ENCODE measurements at places on chromosomes 3 and 15.

DNA sequence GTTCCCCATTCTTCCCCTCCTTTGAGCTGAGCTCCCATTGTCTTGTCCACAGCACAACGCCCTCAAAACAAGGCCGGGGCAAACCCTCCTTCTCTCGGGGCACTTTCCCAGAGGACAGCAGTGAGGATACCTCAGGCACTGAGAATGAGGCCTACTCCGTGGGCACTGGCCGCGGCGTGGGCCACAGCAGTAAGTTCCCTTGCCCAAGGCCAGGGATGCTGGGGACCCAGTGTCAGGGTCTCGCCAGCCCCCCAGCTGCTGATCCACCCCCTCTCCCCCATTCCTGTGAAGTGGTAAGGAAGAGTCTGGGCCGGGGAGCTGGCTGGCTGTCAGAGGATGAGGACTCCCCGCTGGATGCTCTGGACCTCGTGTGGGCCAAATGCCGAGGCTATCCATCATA is 4.2 kb upstream of the OGG1 start:
- no peak overlapping the region for H3K27ac ChIP-seq
- no peaks in the 10 kb centered on the region for H3K36me3 ChIP-seq
- DNase-seq, result no peak
- H3K4me3 ChIP-seq, result no peak overlapping the region

- DNase-seq, result no peak
- H3K36me3 ChIP-seq, result no peaks in the 10 kb centered on the region
- no peaks in the 10 kb centered on the region for H3K27me3 ChIP-seq
- no peak overlapping the region for H3K27ac ChIP-seq
- H3K4me1 ChIP-seq, result no peaks in the 10 kb centered on the region
- no peak overlapping the region for H3K4me3 ChIP-seq
Observed at GRCh38 chr15:69289342-69290146, 9.2 kb upstream of the PAQR5 start.

- H3K36me3 ChIP-seq, result no peaks in the 10 kb centered on the region
- H3K27ac ChIP-seq, result no peak overlapping the region
- no peaks in the 10 kb centered on the region for H3K27me3 ChIP-seq
- DNase-seq, result no peak
- no peak overlapping the region for H3K4me3 ChIP-seq
Observed at GRCh38 chr3:128328546-128329458, 137.9 kb downstream of the DNAJB8 start.

GRCh38 chr3:156964577-156964976 is 138.4 kb downstream of the LEKR1 start:
- no peaks in the 10 kb centered on the region for H3K4me1 ChIP-seq
- H3K4me3 ChIP-seq, result no peak overlapping the region
- no peaks in the 10 kb centered on the region for H3K27me3 ChIP-seq
- no peaks in the 10 kb centered on the region for H3K36me3 ChIP-seq

GRCh38 chr3:194346621-194347020 is 4.5 kb downstream of the CPN2 start:
- DNase-seq, result no peak
- H3K4me3 ChIP-seq, result no peak overlapping the region
- H3K27me3 ChIP-seq, result no peaks in the 10 kb centered on the region
- H3K27ac ChIP-seq, result no peak overlapping the region
- H3K4me1 ChIP-seq, result no peaks in the 10 kb centered on the region

- H3K27ac ChIP-seq, result no peak overlapping the region
- no peak for DNase-seq
- no peaks in the 10 kb centered on the region for H3K36me3 ChIP-seq
Observed at GRCh38 chr3:29614954-29615353, 334.1 kb downstream of the RBMS3 start.

DNA sequence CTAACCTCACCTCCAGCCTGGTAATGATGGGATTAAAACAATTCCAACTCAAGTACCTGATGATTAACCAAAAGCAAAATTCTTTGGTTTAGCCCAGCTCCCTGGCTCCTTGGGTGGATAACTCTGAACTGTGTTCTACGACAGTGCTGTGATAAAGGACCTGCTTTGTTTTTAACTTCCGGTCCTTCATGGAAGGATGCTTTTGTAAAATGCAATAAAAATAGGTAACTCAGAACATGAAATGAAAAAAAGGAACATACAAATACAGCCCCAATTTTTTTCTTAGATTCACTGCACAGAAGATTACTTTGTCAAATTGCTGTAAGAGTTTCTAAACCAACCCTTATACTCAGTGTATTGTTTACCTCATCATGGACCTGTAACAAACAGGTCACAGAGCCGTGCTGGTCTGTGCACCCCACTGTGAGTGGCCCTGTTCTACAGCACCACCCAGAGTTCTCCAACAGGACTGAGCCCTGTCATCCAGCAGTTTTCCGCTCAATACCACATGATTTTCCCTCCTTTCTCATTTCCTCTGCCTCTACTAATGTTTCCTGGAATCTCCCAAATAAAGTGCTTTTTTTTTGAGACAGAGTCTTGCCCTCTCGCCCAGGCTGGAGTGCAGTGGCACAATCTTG is 4.9 kb upstream of the PCYT1A start:
- H3K4me3 ChIP-seq, result no peak overlapping the region
- no peak for DNase-seq
- H3K36me3 ChIP-seq, result no peaks in the 10 kb centered on the region
- no peaks in the 10 kb centered on the region for H3K27me3 ChIP-seq
- H3K27ac ChIP-seq, result no peak overlapping the region

DNA sequence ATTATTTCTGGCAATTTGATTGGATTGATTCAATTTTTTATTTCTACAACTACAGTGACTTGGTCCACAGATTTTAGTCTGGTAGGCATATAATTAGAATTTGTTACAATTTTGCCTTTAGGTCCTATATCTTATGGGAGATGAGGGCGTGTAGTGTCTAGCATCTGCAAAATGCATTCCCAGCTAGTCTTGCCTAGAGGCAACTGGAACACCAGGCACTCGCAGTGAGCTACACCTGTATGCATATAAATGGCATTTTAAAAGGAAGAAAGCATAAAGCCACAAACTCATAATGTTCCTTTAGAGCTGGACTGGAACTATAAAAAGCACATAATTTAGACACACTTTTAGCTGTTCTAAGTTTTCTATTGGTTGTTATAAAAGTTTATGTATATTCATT is 17.9 kb upstream of the SPPL2A start:
- no peak overlapping the region for H3K4me3 ChIP-seq
- no peaks in the 10 kb centered on the region for H3K27me3 ChIP-seq
- no peak for DNase-seq
- H3K36me3 ChIP-seq, result no peaks in the 10 kb centered on the region
- no peaks in the 10 kb centered on the region for H3K4me1 ChIP-seq

- no peaks in the 10 kb centered on the region for H3K36me3 ChIP-seq
- H3K27ac ChIP-seq, result no peak overlapping the region
- no peak overlapping the region for H3K4me3 ChIP-seq
- no peaks in the 10 kb centered on the region for H3K4me1 ChIP-seq
- H3K27me3 ChIP-seq, result no peaks in the 10 kb centered on the region
- DNase-seq, result no peak
Observed at GRCh38 chr3:73475175-73475574, 149.6 kb downstream of the PDZRN3 start.

DNA sequence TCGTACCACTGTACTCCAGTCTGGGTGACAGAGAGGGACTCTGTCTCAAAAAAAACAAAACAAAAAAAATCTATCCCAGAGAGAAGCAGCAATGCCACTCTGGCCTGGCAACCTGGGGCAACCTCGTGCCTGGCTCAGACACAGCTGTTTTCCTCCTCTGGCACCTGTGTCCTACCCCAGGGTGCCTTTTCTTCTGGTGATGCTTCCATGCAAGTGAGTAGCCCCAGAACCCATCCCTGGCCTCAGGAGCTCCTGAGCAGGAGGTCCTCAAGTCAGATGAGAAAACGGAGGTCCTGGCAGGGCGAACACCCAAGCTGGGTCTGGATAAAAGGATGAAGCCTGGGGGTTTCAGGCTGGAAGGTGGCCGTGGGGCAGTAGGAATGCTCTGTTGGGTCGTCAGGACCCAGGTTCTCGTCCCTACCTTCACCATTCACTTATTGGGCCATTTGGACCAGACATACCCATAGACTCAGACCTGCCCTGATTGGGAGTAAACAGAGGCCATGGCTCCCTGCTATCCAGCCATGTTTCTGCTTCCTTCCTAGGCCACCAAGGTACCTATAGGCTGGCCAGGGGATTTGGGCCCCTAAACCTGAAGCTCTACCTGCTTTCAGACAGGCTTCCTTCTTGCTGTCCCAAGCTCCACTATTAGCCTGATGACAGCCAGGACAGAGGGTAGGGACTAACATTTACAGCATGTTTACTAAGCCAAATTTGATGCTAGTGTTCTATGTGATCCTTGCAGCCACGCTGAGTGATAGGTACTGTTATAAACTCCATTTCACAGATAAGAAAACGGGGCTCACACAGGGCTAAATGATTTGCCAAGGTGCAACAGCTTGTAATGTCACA is 102.2 kb downstream of the DAPK2 start:
- DNase-seq, result no peak
- H3K27ac ChIP-seq, result no peak overlapping the region
- H3K27me3 ChIP-seq, result no peaks in the 10 kb centered on the region
- no peak overlapping the region for H3K4me3 ChIP-seq

DNA sequence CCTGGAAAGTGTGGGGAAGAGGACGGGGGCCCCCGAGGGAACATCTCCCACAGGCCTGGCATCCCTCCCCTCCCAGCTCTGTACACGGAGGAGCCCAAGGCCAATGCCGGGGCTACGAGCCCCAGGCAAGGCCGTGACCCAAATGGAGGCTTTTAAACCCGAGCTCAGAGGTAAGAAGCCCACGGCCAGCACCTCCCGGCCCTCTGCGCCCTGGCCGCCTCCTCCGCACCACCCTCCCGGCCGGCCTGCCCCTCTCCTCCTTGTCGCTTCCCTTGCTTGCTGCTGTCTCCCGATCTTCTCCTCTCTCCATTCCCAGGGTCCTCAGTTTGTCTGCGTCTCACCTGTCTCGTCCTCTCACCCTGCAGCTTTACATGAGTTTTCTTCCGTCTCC is 1.3 kb downstream of the MUC4 start:
- no peaks in the 10 kb centered on the region for H3K36me3 ChIP-seq
- H3K27me3 ChIP-seq, result no peaks in the 10 kb centered on the region
- no peak for DNase-seq

- H3K36me3 ChIP-seq, result no peaks in the 10 kb centered on the region
- H3K4me1 ChIP-seq, result peaks cover 5% of the 10 kb centered on the region
- no peak overlapping the region for H3K4me3 ChIP-seq
- no peak overlapping the region for H3K27ac ChIP-seq
- DNase-seq, result no peak
- H3K27me3 ChIP-seq, result no peaks in the 10 kb centered on the region
Observed at GRCh38 chr3:20047341-20047779, 7.1 kb downstream of the KAT2B start.

DNA sequence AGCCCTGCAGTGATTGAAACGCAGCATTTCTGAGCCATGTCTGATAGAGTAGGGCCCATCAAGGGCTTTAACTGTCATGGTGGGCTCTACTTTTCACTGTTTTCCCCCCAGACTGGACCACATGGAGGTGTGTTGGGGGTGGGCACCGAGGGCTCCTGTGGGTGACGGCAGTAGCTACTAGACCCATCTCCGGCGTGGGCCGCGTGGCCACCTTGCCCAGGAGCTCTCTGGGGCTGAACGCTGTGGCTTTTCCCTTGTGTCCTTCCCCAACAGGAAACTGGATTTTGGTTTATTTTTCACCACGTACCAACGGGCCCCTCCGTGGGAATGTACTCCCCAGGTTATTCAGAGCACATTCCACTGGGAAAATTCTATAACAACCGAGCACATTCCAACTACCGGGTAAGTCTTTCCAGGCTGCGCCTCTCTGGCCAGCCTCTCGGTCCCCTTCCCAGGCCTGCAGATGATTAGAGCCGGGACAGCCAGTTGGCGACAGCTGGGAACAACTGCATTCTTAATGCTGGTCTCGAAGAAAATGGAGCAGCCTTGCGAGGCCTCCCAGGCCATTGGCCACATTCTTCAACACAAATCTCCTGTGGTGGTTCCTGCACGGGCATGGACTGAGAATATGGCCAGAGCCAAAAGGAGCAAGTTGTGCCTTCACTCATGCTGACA is 67.7 kb downstream of the MESD start:
- H3K27me3 ChIP-seq, result no peaks in the 10 kb centered on the region
- H3K36me3 ChIP-seq, result no peaks in the 10 kb centered on the region
- DNase-seq, result no peak
- H3K27ac ChIP-seq, result no peak overlapping the region
- H3K4me3 ChIP-seq, result no peak overlapping the region

GRCh38 chr15:71189718-71190117 is 74.4 kb downstream of the THSD4 start:
- no peaks in the 10 kb centered on the region for H3K36me3 ChIP-seq
- H3K4me3 ChIP-seq, result no peak overlapping the region
- no peak for DNase-seq
- no peaks in the 10 kb centered on the region for H3K4me1 ChIP-seq
- H3K27me3 ChIP-seq, result no peaks in the 10 kb centered on the region

DNA sequence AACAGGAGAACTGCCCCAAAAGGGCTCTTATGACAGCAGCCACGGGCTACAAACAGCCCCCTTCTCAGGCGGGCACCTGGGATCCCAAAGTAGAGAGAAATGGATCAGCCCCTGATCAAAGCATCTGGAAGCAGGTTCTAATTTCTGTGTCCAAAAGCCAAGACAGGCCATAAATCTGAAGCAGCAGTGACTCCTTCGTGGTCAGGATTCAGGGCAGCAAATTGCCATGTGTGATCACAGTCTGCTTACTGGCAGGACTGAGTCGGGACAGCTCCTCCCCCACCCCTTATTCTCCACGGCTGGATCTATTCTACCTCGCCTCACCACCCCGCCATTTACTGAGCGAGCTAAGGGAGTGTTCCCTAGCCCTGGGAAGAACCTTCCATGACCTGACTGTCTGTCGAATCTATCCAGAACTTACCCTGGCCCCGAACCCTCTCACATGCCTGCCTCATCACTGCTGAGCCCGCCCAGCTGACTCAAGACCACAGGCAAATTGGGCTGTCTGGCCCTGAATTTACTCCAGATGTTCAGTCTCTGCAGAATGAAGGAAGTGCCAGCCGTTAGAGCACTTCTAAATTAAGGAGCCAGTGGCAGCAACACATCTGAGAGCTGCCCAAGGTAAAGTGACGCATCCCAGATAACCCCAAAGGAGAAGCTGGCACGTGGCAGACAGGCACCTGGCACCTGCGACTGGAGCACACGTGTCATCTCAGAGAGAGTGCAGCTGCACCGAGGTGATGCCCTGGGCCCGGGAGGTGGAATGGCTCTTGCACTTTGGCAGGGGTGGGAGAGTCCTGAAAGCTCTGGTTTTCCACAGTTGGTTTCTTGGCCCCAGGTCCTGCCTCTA is 1.3 kb downstream of the LRRC15 start:
- DNase-seq, result no peak
- H3K36me3 ChIP-seq, result no peaks in the 10 kb centered on the region
- no peaks in the 10 kb centered on the region for H3K4me1 ChIP-seq
- no peak overlapping the region for H3K27ac ChIP-seq

DNA sequence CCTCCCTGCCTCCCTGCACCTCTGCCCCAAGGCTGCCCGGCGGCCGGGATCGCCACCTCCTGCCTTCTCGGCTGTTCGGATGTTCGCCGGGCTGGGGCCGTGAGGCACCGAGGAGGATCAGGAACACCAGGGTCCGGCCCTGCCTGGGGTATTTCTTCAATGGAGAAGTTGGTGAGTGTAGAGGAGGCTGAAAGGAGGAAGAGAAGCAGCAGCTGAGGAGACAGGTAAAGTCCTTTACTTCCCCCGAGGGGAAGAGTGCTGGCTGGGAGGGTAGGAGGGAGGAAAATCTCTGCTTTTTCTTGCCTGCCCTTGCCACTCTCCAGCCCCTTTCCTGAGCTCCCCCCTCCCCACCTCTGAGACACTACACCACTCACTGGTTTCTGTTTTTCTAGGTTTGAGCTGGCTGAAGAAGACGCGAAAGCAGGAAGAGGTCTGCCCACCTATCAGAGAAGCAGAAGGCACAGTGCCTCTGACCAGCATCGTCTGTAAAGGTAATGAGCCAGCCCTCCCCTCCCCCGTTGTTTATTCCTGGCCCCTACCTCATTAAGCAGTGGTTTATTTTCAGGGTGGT is 519 bp downstream of the ASB7 start:
- no peak for DNase-seq
- peaks cover 25% of the 10 kb centered on the region for H3K36me3 ChIP-seq
- H3K4me3 ChIP-seq, result peak overlapping the region; percentile 89
- no peaks in the 10 kb centered on the region for H3K27me3 ChIP-seq
